ENCODE measurements at places on chromosomes 7 and 10.

DNA sequence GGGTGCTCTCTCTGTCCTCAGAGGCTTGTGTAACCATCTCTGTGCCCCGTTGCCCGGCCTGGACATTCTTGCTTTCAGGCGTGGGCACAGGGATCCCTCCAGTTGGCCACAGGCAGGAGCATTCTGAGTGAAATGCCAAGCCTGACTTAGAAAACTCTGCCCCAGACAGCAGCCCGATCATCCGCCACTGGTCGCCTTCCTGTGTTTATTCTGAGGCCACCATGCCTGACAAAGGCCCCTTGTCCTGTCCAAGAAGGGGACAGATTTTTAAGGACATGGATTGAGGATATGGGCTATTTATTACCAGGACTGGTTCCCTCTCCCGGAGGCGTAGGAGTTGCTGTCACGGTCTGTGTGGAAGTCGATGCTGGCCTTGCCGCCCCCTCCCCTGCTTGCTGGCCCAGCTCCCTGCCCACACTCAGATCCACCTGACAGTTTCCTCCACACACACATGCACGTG is 54.3 kb downstream of the SPOCK2 start:
- DNase-seq, result no peak

DNA sequence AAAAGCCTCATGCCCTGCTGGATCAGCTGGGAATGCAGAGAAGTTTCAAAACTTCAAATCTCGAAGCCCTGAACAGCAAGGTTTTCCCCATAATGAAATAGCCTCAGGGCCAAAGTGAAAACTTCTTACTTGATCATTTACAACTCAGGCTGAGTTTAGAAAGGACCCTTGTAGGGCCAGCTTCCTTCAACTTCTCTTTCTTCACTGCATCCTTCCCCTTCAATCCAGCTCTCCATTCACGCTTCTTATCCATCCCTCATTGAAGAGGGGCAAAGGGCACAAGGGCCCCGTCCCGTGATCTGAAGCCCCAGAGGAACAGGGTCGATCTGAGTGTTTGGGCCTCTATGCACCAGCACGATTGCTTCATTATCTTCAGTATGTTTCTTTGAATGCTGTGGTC is 392.2 kb upstream of the CELF2 start:
- no peak for DNase-seq

DNA sequence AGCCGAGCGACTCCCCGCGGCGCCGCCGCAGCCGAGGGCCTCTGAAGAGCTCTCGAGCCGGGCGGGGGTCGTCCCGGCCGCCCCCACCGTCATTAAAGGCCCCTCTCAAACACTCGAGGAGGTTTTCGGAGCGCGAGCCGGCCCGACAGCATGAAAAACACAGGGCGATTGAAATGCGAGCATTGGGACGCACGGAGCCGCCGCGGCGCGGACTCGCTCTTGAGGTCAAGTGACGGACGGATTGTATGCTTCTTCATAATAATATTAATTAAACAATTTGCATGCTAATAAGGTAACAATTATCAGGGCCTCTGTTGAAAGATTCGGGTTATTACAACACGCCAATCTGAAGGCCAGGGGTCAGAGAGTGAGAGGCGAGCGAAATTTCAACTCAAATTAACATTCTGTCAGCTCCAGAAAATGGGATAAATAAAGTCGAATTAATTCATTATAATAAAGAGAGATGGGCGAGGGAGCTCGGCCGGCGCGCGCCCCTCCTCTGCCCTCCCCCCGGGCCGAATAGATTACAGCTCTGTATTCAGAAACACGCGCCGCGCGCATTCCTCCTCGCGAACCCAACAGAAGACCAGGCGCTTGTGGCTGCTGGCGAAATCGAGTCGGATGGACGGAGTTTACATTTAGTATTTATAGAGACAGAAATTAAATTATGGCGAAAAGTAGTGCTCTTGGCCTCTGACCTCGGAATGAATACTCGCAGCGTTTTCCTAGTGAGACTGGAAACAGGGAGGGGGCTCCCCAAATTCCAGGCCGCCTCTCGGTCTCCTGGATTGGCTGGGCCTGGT is 2.1 kb upstream of the UNCX start:
- no peak for DNase-seq

- no peak for DNase-seq
These were observed 195.2 kb downstream of the TMEM26 start for GRCh38 chr10:61257956-61258496.

DNA sequence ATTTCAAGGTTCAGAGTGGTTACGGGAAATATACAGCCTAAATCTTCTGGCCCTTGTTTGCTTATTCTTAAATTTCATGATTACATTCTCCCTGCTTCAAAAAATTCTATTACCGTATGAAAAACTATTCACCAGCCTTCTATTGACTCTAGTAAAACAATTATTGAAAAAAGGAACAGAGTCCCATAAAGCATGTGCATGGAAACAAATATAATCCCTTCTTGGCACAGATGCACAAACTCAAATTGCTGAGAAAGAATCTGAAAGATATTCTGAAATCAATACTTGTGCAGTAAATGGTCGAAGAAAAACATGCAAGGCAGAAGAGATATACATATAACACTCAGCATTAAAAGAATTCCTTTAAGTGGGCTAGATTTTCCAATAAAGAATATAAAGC is 83.6 kb downstream of the LRRN3 start:
- DNase-seq, result no peak

- peak; percentile 49 for DNase-seq
These were observed 1.5 kb downstream of the KMT2E start for GRCh38 chr7:105015390-105015965.
